ENCODE measurements at places on chromosomes 4 and X. TPM values are rescaled to one million over a fixed set of nuclear protein-coding genes. Genes with fewer than 3 reads are reported as not detected.

- no peak overlapping the region for H3K4me3 ChIP-seq
- no peak overlapping the region for H3K27ac ChIP-seq
- no peak for DNase-seq
- H3K4me1 ChIP-seq = no peaks in the 10 kb centered on the region
- H3K27me3 ChIP-seq = no peaks in the 10 kb centered on the region
These were observed 3.9 kb upstream of the TRIM60 start for GRCh38 chr4:165027762-165028402.

DNA sequence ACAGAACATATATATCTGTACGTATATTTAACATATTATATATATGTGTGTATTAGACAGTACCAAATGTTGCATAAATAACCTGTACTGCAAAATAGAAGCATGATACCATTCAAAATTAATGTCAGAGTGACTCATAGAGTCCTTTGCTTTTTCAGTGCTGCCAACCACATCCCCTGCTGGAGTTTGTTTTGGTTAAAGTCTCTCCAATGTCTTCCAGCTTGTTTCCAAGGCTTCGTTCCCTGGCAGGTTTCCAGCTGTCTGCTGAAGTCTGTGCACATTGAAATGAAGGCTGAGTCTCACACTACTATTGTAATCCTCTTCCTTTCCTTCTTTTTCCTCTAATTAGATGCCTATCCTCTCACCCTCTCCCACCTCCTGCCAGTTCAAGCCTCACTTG lies 14.9 kb downstream of the NRK start:
- H3K4me1 ChIP-seq = no peaks in the 10 kb centered on the region
- no peaks in the 10 kb centered on the region for H3K27me3 ChIP-seq
- H3K27ac ChIP-seq = peak overlapping the region; percentile 3
- no peaks in the 10 kb centered on the region for H3K36me3 ChIP-seq
- peak; percentile 68 for DNase-seq

DNA sequence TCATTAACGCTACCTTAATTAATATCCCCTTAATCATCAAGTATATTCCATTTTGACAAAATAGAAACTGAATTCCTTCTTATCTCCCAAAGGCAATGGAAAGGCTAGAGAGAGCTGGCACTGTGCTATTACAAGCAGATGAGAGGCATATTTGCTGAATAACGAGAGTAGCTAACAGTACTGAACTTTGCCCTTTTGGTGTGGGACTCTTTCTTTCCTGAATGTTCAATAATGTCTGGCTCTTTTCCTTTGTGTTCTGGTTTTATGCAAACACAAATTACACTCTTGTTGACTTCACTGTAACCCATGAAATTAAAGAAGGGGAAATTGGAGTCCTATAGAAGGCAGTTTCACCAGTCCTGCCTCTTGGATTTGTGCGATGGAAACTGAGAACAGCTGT lies 63.5 kb downstream of the SHROOM3 start:
- H3K4me1 ChIP-seq = no peaks in the 10 kb centered on the region
- no peak overlapping the region for H3K4me3 ChIP-seq
- H3K36me3 ChIP-seq = no peaks in the 10 kb centered on the region
- peak overlapping the region; percentile 51 for H3K27ac ChIP-seq
- no peak for DNase-seq

DNA sequence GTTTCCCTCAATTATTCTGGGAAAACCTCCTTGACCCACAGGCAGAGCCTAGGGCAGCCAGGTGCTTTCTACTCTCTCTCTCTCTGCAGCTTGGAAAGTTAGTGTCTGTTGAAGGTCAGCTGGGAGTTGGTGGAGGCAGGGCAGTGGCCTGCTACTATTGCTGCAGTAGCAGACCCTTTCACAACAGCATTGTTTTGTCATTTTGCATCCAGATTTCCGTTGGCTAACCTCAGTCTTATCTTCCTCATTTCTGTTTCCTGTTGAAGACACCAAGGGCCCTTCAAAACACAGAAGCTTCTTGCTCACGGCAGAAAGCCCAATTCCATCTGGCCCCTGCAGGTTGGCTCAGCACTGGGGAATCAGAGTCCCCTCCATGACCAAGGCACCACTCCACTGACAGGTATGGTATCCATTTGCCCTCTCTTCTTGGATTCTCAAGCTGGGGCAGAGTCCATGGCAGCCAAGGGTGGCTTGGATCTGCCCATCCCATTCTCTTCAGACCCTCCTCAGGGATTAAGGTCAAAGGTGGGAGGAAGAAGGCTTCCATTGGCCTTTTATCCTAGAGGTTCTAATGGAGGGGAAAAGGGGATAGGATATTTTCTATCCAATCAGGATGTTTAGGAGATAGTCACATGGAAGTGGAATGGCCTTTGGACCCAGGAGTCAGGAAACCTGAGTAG lies 24.6 kb downstream of the VSIG4 start:
- peak overlapping the region; percentile 28 for H3K4me3 ChIP-seq
- no peaks in the 10 kb centered on the region for H3K27me3 ChIP-seq
- DNase-seq = no peak

- no peak overlapping the region for H3K27ac ChIP-seq
- H3K4me3 ChIP-seq = no peak overlapping the region
- no peaks in the 10 kb centered on the region for H3K36me3 ChIP-seq
These were observed 133.8 kb downstream of the ZC4H2 start for GRCh38 chrX:64842492-64842891.

DNA sequence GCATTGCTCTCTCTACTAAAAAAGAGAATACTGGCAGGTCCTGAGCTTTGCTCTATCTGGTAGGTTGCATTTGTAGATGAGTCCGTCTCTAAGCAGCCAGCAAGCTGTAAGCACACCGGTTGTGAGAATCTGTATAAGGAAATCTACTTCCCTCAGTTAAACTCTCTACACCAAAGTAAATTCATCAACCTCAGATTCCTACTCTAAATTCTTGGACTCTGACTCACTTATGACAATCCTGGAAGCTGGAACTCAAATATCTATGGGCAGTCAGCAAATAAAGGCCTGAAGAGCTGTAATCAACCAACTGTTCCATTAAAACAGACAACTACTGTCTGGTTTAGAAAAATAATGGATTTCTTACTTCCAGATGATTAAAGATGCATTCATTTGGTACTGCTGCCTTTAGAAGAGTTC lies 37.9 kb downstream of the FAT1 start:
- DNase-seq = no peak
- H3K27ac ChIP-seq = no peak overlapping the region
- H3K4me1 ChIP-seq = peaks cover 38% of the 10 kb centered on the region
- H3K27me3 ChIP-seq = no peaks in the 10 kb centered on the region
- no peak overlapping the region for H3K4me3 ChIP-seq

Gene DAPP1
- 1.6 TPM for total RNA-seq

Gene NAP1L2
- total RNA-seq = 4.2 TPM

Gene MAGEA8
- total RNA-seq = not detected

Gene CCDC110
- total RNA-seq = 6.2 TPM

Data from thoracic aorta (tissue), 2 donors.